ENCODE measurements at places on chromosomes 16 and 17. TPM values are rescaled to one million over a fixed set of nuclear protein-coding genes. Genes with fewer than 3 reads are reported as not detected.
A peak's percentile ranks its signal among the peaks of the same experiment; 100 is the strongest.

- no peak for ATAC-seq
These were observed 4.6 kb downstream of the PYCR1 start for GRCh38 chr17:81932333-81932983.

- peak; percentile 37 for ATAC-seq
These were observed 40.1 kb upstream of the RBBP6 start for GRCh38 chr16:24499193-24499814.

Gene TMEM235
- total RNA-seq, result not detected

DNA sequence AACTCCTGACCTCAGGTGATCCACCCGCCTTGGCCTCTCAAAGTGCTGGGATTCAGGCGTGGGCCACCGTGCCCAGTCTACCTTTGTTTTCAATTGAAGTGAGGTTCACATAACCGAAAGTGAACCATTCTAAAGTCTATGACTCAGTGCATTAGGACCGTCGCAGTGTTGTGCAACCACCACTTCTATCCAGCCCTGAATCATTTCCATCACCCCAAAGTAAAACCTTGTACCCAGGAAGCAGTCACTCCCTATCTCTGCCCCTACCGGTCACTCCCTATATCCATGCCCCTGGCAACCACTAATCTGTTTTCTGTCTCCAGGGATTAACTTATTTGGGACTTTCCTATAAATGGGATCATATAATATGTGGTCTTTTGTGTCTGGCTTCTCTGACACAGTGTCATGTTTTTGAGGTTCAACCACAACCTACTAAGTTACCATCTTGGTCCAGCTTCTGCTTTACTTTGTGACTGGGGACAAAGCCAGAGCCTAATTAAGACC is 28.3 kb upstream of the CDC42EP4 start:
- ATAC-seq, result peak; percentile 88

Gene ENDOV
- 12.9 TPM for total RNA-seq
